ENCODE measurements at places on chromosomes 3 and 15. TPM values are rescaled to one million over a fixed set of nuclear protein-coding genes. Genes with fewer than 3 reads are reported as not detected.

Gene BSN
- total RNA-seq: 0.10 TPM

Gene OPA1
- total RNA-seq: 102 TPM

DNA sequence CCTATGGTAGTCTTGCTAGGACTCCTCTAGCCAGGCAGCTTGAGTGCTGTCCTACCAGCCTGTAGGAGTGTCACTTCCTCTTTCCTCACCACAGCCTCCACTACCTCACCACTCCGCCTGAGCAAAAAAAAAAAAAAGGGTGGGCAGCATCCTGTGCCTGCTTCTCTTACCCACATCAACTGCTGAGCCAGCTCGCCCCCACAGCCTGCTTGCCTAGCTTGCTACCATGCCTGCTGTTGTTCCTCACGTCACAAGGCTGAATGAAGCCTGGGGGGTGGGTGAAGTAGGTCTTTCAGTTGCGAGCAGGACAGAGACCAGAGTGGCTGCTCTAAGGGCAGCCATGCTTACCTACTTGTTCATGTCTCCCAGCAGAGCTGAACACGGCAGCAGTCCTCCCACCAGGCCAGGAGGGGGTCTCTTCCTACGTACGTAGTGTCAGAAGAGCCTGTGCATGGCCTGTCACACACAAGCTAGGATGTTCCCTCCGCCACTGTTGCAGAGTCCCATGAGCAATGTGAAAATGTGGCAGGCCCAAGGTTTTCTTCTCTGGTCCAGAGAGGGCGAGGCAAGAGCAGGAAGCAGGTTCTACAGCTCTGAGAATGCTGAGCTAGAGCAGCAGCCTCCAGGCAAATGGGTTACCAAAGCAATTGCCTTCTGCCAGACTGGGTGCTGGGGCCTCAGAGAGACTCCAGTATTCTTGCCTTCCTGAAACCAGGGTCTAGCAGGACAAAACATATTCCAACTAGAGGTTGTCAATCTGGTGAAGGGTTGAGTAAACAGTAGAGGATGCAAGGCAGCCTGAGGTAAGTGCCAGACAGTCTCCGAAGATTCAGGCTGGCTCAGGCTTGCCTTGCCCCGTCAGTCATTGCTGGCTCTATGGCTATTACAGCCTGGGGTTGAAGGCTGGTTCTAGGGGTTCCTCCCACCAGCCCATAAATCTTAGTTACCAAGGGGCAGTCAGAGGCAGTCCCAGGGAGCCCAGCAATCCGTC lies 8.1 kb downstream of the PPM1M start:
- no peaks in the 10 kb centered on the region for H3K27me3 ChIP-seq
- H3K4me3 ChIP-seq: peak overlapping the region; percentile 76
- peak; percentile 87 for DNase-seq
- H3K36me3 ChIP-seq: peaks cover 77% of the 10 kb centered on the region
- H3K4me1 ChIP-seq: peaks cover 88% of the 10 kb centered on the region
- H3K27ac ChIP-seq: peak overlapping the region; percentile 99

Gene SAMD7
- not detected for total RNA-seq

DNA sequence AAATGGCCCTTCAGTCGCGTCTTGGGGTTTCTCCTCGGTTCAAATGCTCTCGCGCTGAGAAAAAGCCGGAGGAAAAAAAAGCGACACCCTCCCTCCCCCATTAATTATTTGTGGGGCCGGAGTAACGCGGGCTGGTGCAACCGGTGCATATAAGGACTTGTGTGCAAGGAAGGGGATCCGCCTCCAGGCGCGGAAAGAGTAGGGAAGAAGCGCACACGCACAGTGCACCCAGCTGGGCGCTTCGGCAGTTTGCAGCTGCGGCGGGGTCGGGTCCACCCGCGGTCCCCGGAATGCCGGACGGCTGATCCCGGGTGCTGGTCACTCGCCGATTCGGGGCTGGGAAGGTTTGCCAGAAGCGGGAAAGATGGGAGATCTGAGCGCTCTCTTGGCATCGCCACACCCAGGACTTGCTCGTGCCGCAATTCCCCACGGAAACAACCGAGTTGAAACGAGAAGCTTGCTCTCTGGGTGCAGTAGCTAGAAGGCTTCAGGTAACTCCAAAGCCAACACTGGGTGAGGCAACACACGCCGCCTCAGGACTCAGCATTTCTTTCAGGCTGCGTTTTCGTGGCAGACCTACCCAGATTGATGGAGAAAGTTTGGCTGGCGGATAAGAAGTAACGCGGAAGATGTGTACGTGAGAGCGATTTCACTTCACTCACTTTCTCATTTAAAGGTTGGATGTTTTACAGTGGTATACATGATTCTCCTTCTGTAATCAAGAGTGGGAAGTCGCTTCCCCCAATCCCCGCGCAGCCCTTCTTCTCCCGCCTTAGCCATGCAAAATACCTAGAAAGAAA lies 720 bp upstream of the TNIK start:
- H3K4me1 ChIP-seq: peaks cover 37% of the 10 kb centered on the region
- peak; percentile 54 for DNase-seq
- peak overlapping the region; percentile 80 for H3K27ac ChIP-seq
- H3K4me3 ChIP-seq: peak overlapping the region; percentile 89

- DNase-seq: no peak
- no peaks in the 10 kb centered on the region for H3K36me3 ChIP-seq
- H3K4me1 ChIP-seq: no peaks in the 10 kb centered on the region
- H3K4me3 ChIP-seq: no peak overlapping the region
- peaks cover 11% of the 10 kb centered on the region for H3K27me3 ChIP-seq
Observed at GRCh38 chr3:114114719-114115118, 58.2 kb downstream of the QTRT2 start.

- H3K4me1 ChIP-seq: peaks cover 8% of the 10 kb centered on the region
- DNase-seq: no peak
- no peaks in the 10 kb centered on the region for H3K36me3 ChIP-seq
- H3K27me3 ChIP-seq: peaks cover 19% of the 10 kb centered on the region
Observed at GRCh38 chr3:157605356-157605755, 102.1 kb upstream of the VEPH1 start.

DNA sequence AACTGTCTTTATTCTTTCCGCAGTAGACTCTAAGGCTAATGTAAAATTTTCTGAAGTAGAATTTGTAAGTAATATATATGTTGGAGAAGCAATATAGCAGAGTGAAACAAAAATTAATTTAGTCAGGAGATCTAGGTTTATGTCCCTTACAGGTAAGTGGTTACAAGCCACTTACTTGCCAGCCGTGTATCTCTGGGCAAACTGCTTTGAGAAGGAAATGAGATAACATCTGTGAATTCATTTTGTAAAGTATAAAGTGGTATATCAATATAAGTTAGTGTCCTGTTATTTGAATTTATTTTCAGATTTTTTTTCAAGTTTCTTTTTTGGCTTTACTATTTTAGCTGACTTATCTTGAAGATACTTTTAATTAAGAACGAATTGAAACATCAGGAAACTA lies 5.5 kb downstream of the DAZL start:
- no peak overlapping the region for H3K4me3 ChIP-seq
- no peak for DNase-seq
- H3K36me3 ChIP-seq: no peaks in the 10 kb centered on the region
- peaks cover 27% of the 10 kb centered on the region for H3K4me1 ChIP-seq
- no peak overlapping the region for H3K27ac ChIP-seq
- H3K27me3 ChIP-seq: peaks cover 12% of the 10 kb centered on the region

DNA sequence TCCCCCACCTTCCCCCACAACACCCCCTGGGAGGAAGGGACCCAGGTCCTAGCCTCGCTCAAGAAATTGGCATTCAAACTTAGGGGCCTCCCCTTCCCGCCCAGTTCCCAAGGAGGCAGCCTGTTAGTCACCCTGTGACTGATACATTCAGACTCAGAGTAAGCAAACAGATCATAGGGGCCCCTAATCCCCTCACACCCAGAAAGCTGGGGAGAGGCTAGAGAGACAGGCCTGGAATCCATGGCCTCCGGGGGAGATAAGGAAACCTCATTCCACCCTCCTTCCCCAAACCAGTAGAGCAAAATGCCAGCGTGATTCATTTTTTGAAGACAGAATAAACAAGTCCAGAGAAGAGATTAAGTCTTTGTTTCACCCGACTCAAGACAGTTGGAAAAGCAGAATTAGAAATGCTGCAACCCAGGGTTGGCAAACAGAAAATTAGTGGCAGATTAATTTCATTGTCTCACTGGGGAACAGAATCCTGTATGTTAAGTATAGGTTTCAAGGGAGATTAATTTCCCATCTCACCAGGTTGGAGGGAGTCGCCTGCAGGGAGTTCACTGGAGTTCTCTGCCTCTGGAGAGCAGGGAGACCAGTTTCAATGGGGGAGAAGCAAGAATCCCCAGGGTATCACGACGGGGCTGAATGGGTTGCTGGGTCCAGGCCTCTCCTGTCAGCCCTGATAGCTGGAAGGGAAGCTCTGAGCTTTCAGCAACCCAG lies 268.3 kb downstream of the UACA start:
- peak; percentile 56 for DNase-seq
- H3K4me3 ChIP-seq: no peak overlapping the region
- peaks cover 20% of the 10 kb centered on the region for H3K27me3 ChIP-seq

Gene OR5H14
- total RNA-seq: not detected

Gene CCR8
- total RNA-seq: not detected

- no peak overlapping the region for H3K4me3 ChIP-seq
- H3K4me1 ChIP-seq: no peaks in the 10 kb centered on the region
- H3K27ac ChIP-seq: no peak overlapping the region
- no peaks in the 10 kb centered on the region for H3K36me3 ChIP-seq
Observed at GRCh38 chr3:168885028-168885427, 778.5 kb downstream of the MECOM start.

GRCh38 chr15:49415638-49416037 lies 7.4 kb upstream of the FGF7 start:
- no peak overlapping the region for H3K27ac ChIP-seq
- no peaks in the 10 kb centered on the region for H3K4me1 ChIP-seq
- no peak for DNase-seq
- no peaks in the 10 kb centered on the region for H3K27me3 ChIP-seq
- H3K4me3 ChIP-seq: no peak overlapping the region
- no peaks in the 10 kb centered on the region for H3K36me3 ChIP-seq

DNA sequence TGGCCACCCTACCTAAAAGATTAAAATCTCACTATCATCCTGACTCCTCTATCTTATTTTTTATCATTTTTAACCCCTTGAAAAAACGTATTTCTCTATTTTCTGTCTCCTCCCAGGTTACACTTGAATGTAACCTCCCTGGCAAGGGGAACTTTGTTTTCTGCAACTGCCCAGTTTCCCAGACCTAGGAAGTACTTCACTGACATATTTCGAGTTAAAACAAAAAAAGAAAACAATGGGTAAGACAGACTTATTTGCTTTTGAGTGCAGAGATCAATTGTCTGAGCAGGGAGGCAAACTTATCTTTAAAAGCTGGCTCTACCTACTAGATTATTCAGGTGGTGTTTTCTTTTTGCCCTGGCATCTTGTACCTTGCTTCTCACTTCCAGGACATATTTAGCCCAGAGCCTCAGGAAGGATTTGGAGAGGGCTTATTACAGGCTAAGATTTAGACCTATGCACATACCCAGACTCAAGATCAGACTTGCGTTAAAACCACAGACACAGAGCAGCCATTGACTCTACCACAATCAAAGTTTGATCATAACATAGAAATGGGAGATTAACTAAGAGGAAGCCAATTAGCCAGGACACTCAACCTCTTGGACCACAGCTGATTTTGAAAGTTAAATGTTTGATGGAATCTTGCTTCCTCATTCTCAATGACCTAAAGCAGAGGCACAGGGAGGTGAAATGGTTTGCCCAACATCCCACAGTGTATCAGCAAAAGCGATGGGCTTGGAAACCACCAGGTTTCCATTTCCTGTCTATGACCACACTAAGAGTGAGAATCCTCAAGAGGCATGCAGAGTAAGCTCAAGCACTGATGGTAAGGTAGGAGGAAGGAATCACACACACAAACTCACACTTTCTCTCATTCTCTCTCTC lies 169.5 kb upstream of the THBS1 start:
- H3K36me3 ChIP-seq: peaks cover 3% of the 10 kb centered on the region
- peak; percentile 33 for DNase-seq
- H3K4me3 ChIP-seq: no peak overlapping the region
- H3K27ac ChIP-seq: peak overlapping the region; percentile 22

- H3K27ac ChIP-seq: no peak overlapping the region
- DNase-seq: no peak
- no peaks in the 10 kb centered on the region for H3K36me3 ChIP-seq
- peaks cover 11% of the 10 kb centered on the region for H3K27me3 ChIP-seq
- H3K4me3 ChIP-seq: no peak overlapping the region
- H3K4me1 ChIP-seq: no peaks in the 10 kb centered on the region
Observed at GRCh38 chr3:134646086-134646485, 4.7 kb downstream of the KY start.

- H3K27me3 ChIP-seq: peaks cover 66% of the 10 kb centered on the region
- H3K4me3 ChIP-seq: no peak overlapping the region
- no peaks in the 10 kb centered on the region for H3K36me3 ChIP-seq
- no peak for DNase-seq
- peaks cover 23% of the 10 kb centered on the region for H3K4me1 ChIP-seq
Observed at GRCh38 chr15:96354731-96355567, 24.4 kb downstream of the NR2F2 start.

- H3K27me3 ChIP-seq: no peaks in the 10 kb centered on the region
- peak; percentile 9 for DNase-seq
- peak overlapping the region; percentile 80 for H3K27ac ChIP-seq
- H3K4me3 ChIP-seq: peak overlapping the region; percentile 91
- peaks cover 56% of the 10 kb centered on the region for H3K36me3 ChIP-seq
Observed at GRCh38 chr15:43370310-43370974, 401 bp downstream of the ZSCAN29 start.

Gene OXTR
- 0.70 TPM for total RNA-seq

Gene P2RY12
- total RNA-seq: not detected

Gene C15orf62
- total RNA-seq: 0.43 TPM

Gene ACVR2B
- 4.3 TPM for total RNA-seq

GRCh38 chr3:43765521-43765971 lies 74.8 kb downstream of the ABHD5 start:
- no peaks in the 10 kb centered on the region for H3K36me3 ChIP-seq
- H3K27me3 ChIP-seq: peaks cover 5% of the 10 kb centered on the region
- no peak for DNase-seq
- peaks cover 15% of the 10 kb centered on the region for H3K4me1 ChIP-seq
- H3K4me3 ChIP-seq: no peak overlapping the region

Data from activated naive CD8-positive, alpha-beta T cell treated with anti-CD3 and anti-CD28 coated beads for 36 hours (primary cell).